ENCODE measurements at places on chromosomes 16 and 17.
A peak's percentile ranks its signal among the peaks of the same experiment; 100 is the strongest.

GRCh38 chr16:72464597-72465368, 292.8 kb upstream of the PMFBP1 start:
- DNase-seq: no peak

- DNase-seq: peak; percentile 47
Measured at GRCh38 chr17:80285237-80285920, 24.7 kb downstream of the RNF213 start.

GRCh38 chr16:79328402-79329165, 272.0 kb downstream of the MAF start:
- no peak for DNase-seq

GRCh38 chr17:18958611-18959010, 6.6 kb downstream of the SLC5A10 start:
- DNase-seq: no peak

- DNase-seq: no peak
Measured at GRCh38 chr17:53032861-53033271, 789.9 kb upstream of the KIF2B start.

DNA sequence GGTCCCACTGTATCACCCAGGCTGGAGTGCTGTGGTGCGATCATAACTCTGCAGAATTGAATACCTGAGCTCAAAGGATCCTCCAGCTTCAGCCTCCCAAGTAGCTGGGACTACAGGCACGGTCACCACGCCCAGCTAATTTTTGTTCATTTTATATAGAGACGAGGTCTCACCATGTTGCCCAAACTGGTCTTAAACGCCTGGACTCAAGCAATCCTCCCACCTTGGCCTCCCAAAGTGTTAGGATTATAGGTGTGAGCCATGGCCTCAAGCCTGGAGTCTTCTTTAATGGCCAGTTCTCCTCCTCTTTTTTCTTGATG, 484 bp downstream of the CD300LB start:
- DNase-seq: no peak

GRCh38 chr16:80993307-80993706, 13.4 kb downstream of the CMC2 start:
- peak; percentile 50 for DNase-seq

- DNase-seq: no peak
Measured at GRCh38 chr17:62149961-62150360, 84.9 kb upstream of the MED13 start.

- DNase-seq: peak; percentile 73
Measured at GRCh38 chr17:30433514-30433913, 43.7 kb upstream of the GOSR1 start.

DNA sequence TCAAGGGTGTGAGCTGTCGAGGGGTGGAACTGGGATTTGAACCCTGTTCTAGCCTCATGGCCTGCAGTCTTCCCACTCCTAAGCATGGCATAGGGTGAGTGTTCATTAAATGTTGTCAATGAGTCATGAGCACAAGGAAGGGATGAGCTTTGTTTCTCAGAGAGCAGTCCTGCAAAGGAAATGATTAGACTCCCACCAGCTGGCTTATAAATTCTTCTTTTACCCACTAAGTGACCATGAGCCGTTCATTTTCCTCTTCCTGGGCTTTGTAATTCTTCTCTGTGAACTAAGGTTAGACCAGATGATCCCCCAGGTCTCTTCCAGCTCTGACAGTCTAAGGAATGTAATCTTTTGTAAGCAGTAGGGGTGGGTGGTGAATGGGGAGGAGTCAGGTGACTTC, 47.9 kb upstream of the HNF1B start:
- DNase-seq: peak; percentile 81

- DNase-seq: peak; percentile 71
Measured at GRCh38 chr16:70659953-70660671, 13.8 kb downstream of the IL34 start.

DNA sequence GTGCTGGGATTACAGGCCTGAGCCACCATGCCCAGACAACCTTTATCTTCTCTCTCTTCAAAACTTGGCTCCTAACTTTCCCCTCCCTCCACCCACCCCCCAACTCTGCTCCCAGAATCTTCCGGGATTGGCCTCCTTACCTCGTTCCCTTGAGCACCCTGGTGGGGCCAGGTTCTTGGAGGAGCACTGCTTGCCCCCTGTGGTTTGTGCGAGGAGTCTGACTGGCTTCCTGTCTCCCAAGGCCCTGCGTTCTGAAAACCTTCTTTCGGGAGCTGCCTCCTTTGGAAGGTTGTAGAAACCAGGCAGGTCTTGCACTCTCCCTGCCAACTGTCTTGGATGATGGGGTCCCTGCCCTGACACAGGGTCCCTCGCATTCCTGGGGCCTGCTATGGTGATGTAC, 19.8 kb downstream of the PLXDC1 start:
- no peak for DNase-seq

- peak; percentile 98 for DNase-seq
Measured at GRCh38 chr17:732067-732901, at the start of gene TLCD3A. TLCD3A (plus strand) TSS chr17:732596; CDS start chr17:732648, 52 bp downstream.

- no peak for DNase-seq
Measured at GRCh38 chr17:13513039-13513405, 88.7 kb downstream of the HS3ST3A1 start.

GRCh38 chr17:75031972-75032719, 14.6 kb downstream of the ATP5PD start:
- peak; percentile 96 for DNase-seq

- DNase-seq: peak; percentile 86
Measured at GRCh38 chr16:456891-457483, 31.5 kb downstream of the RAB11FIP3 start.

DNA sequence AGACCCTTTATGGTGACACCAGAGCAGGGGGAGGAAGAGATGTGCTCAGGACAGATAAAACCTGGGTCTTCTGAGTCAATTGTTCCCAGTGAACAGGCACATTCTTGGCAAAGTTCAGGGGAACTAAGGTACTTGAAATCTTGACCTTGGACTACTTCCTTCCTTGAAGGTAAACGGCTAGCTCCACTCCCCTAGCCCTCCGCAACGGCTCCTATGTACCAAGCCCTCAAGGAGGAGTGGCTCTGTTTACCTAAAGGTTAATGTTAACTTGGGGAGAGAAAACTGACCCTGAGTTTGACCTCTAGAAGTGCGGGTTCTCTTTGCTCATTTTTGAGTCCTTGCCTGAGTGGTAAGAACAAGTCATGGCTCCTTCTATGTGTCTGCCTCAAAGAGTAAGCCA, 7.8 kb downstream of the TTLL6 start:
- DNase-seq: no peak

- no peak for DNase-seq
Measured at GRCh38 chr16:73086108-73086507, 38.2 kb upstream of the ZFHX3 start.

DNA sequence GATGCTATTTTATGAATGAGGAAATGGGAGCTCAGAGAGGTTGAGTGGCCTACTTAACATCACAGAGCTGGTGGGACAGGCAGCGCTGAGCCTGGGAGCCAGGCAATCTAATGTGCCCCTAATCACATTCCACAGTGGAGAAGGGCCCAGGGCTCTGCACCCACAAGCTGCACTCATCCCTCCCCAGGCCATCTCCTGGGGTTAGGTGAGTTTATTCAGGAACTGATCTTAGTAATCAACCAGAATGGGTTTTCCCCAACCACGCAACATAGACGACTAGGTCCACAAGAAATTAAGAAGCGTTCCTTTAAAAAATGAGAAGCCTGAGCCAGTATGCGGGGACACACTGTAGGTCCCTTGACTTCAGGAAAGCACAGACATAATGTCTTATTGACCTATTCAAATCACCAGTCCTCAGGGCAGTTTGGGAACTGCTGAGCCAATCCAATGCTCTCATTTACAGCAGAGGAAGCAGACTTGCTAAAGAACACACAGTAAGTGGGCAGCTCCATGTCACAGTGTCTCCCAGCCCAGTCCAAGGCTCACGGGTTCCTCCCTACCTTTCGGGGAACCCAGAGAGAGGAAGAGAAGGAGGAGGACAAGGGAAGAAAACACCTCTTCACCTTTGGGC, 2.3 kb downstream of the MPP3 start:
- peak; percentile 19 for DNase-seq

DNA sequence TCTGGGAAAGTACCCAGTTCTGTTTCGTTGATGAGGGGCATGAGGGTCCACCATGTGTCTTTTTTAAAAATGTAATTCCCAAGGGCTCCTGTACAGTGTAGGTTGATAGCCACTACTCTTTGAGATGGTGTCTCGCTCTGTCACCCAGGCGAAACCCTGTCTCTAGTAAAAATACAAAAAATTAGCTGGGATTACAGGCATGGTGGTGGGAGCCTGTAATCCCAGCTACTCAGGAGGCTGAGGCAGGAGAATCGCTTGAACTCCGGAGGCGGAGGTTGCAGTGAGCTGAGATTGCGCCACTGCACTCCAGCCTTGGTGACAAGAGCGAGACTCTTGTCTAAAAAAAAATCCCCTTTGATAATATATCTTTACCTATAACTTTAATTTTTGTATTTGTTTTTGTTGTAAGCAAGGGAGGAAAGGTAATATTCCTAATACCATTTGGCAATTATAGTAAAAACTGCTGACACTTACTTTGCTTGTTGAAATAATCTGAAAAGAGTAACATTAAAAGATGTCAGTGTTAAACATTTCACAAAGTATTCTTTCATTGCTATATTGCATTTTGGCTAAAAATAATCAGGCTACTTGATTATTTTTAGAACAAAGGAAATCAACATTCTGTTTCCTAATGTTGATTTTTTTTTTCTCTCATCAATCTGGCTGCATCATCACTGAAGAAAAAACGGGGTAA, 11.8 kb downstream of the KPNA2 start:
- peak; percentile 38 for DNase-seq

DNA sequence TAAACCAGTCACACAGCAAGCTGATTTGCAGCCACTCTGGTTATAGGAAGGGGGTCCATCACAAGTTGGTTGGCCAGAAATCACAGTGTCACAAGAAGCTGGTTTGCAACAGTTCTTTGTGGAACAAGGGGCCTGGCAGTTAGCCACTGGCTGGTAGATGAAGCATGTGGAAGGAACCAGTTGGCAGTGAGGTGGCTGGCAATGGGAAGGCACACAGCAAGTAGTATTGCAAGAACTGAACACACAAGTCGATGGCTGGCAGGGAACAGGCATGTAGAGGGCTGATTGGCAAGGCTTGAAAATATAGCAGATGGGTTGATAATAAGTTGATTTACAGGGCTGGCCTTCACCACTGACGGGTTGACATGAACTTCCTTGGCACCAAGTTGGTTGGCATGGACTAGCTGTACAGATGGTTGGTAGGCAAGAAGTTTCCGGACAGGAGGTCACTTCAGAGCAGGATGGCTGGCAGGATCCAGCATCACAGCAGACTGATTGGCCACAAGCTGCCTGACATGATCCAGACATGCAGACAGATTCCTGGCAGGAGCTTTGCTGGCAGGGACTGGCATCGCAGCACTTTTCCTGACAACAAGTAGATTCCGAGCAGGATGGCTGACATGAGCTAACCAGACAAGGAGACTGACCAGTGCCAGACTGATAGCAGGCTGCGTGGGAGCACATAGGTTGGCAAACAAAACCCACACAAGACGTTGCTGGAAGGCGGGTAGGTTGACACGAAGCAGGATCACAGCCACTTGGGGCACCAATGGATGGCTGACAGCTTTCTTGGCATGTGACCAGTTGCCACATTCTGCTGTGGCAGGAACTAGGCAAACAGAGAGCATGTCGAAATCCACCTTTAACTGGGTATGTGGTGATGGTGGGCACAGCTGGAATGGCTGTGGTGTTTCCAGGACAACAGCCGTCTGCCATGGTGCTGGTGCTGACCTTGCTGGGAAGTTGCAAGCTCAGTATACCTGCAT, at the start of gene KRTAP29-1:
KRTAP29-1 (minus strand) TSS at position 936 of the 986 bp plus-strand sequence; CDS start at position 936, 0 bp downstream.
- DNase-seq: no peak

- DNase-seq: peak; percentile 88
Measured at GRCh38 chr16:55370762-55371482, 46.9 kb downstream of the IRX6 start.

DNA sequence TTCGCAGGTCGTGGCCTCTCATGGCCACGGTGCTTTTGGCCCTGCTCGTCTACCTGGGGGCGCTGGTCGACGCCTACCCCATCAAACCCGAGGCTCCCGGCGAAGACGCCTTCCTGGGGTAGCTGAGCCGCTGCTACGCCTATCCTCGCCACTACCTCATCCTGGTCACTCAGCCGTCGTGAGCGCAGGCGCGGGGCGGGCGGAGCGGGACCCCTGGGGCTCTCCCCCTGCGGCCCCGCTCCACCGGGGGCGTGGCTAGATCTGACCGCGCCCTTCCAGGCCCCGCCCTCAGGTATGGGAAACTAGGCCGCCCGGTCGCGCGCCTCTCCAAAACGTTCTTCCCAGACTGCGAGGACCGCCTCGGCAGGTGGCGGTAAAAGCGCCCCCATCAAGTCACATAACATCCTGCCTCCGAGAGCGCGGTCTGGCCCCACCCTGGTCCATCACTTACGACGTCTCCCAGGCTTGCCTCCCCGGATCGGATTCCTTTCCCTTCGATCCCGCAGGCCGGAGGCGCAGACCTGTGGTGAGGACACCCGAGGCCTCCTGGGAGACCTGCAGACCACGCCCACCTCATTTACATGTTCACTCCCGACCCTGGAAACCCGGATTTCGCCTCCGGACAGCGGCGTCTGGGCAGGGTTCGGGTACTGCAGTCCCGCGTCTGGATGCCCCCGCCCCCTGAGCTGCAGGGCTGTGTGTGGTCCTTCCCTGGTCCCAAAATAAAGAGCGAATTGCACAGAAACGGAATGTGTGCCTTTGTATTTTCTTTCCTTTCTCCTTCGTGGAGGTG, 91.5 kb upstream of the TMEM97 start:
- DNase-seq: peak; percentile 89

GRCh38 chr16:71721066-71721740, 3.3 kb downstream of the PHLPP2 start:
- no peak for DNase-seq

GRCh38 chr17:16493531-16494046, 1.6 kb upstream of the LRRC75A start:
- no peak for DNase-seq

DNA sequence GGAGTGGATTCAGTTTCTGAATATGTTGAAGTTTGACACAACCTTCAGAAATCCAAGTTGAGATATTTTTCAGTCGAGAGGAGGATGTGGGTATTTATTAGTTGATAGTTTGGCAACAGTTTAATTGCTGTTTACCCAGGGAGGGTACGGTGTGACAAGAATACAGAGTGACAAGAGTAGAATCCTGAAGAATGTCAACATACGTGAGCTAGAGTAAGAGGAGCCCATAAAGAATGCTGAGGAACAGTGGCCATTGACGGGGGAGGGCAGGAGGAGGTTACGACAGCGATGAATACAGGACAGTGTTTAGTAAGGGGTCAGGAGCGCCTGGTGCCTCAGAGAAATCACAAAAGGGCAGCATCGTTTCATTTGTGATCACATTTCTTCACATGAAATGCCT, 76.5 kb downstream of the AATF start:
- no peak for DNase-seq

- no peak for DNase-seq
Measured at GRCh38 chr17:55067697-55068439, 99.3 kb downstream of the STXBP4 start.
